ENCODE measurements at places on chromosomes 6 and 20.

DNA sequence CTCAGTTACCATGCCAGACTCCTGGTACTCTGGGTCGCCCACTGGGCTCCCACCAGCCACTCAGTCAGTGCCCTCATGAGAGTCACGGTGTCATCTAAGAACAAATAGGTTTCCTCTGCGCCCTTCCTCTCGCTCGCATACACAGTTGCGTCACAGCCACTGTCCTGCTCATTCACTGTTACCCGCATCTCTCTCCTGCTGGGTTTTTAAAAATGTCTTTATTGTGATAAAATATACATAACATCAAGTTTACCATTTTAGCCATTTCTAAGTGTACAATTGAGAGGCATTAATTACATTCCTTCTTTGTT lies 4.0 kb downstream of the TEAD3 start:
- no peak for DNase-seq

- DNase-seq: no peak
These were observed 119.4 kb downstream of the SYNDIG1 start for GRCh38 chr20:24588725-24589340.

- no peak for DNase-seq
These were observed 22.3 kb upstream of the LAMP5 start for GRCh38 chr20:9492067-9492466.

GRCh38 chr6:156851454-156851921 lies 74.3 kb downstream of the ARID1B start:
- no peak for DNase-seq

- DNase-seq: no peak
These were observed 203.2 kb upstream of the SMLR1 start for GRCh38 chr6:130624046-130624445.

DNA sequence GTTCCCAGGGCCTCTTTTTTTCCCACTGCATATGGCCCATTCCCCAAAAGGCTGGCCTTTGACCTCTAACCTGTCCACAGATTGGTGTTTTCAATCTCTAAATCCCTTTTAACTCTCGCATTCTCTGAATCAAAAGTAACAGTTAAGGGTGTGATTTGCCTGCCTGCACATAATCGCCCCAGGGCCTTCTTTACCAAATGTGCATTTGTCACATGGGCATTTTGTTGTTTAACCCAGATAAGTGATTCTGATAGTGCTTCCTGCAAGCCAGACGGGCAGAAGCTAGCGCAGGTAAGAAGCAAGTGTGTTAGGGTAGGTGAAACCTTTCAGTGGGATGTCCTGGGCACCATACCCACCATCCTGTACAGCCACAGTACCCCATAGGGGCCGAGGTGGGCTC lies 49.4 kb upstream of the PLEKHG1 start:
- no peak for DNase-seq

GRCh38 chr20:24971376-24972101 lies 21.0 kb downstream of the APMAP start:
- no peak for DNase-seq

DNA sequence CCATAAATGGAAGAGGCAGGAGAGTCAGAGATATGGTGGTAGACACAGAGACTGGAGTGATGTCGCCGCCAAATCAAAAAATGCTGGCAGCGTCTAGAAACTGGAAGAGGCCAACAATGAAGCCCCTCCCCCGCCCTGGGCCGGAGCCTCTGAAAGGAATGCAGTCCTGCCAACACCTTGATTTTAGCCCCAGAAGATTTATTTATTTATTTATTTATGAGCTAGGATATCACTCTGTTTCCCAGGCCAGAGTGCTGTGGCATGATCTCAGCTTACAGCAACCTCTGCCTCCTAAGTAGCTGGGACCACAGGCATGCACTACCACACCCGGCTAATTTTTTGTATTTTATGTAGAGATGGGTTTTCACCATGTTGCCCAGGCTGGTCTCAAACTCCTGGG lies 82.6 kb upstream of the CCDC167 start:
- DNase-seq: no peak

GRCh38 chr20:57727863-57728262 lies 18.0 kb upstream of the PMEPA1 start:
- DNase-seq: no peak

Data from stimulated activated CD8-positive, alpha-beta memory T cell treated with anti-CD3 and anti-CD28 coated beads, Interleukin-15, amount 100 ng/mL, for 4 hours (primary cell).